ENCODE measurements at places on chromosomes 4 and X.

DNA sequence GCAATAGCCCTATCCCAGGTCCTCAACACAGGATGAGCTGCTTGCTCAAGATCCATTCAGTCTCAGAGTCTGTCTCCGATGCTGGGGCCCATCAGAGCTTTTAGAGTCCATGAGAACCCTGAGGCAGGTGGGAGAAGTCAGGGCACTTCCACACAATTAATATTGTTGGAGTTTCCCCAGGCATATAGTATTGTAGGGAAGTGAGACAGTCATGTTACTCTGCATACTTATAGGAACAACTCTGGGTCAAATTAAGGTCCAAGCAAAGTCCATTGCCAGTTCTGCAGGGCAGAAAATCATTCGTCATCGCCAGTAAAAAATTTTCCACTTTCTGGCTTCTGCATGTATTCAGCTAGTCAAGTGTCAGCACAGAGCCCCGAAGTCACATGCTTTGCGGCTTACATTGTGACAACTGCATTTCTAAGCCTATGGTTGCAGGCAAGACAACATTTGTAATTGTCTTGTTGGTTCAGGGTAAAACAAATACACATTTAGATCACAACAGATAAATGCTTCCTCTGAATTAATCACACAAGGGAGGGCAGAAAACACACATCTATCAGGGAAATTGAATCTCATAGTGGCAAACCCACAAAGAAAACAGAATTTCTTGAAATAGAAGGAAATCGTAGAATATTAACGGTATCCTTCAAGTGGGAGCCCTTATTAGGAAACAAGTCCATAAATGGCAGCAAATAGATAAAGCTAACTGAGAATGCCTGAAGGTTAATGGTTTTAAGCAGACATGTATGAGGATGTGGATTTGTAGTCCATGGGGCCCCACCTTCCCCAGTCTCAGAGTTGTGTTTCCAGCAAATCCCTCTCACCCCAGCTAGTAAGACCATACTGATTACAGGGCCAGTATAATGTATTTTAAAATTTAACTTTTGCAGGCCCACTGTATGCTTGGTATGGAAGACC lies 412.1 kb upstream of the RASGEF1B start:
- DNase-seq, result no peak

DNA sequence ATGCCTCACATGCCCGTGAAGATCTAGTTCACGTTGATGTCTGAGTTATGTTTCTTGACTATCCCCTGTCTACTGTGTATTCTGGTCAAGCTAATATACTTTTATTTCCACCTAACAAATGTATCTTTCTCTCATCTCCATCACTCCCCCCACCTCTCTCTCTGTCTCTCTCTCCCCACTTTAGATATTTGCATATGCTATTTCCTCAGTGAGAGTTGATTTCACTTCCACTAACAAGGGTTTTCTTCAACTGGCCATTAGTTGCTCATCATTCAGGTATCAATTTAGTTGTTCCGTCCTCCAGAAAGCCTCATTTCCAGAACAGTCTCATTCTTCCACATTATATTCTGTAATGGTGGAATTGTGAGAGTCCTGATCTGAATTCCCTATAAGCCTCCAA lies 1777.8 kb upstream of the TENM3 start:
- no peak for DNase-seq

DNA sequence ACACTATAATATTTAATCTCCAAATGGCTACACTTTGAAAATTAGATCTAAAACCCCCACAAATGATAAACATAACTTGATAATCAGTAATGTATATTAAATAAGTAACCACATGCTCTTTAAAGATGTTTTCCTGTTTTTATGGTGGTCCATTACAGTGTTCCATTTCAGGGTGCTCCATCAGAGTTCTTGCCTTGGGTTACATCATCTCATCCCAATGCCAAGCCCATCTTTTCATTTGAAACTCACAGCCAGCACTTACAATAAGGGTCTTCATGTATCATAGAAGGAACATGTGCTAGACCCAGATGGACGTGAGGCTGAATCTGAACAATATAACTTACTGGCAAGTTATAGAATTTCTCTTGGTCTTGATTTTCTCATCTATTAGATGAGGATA lies 10.5 kb upstream of the PAQR3 start:
- no peak for DNase-seq

DNA sequence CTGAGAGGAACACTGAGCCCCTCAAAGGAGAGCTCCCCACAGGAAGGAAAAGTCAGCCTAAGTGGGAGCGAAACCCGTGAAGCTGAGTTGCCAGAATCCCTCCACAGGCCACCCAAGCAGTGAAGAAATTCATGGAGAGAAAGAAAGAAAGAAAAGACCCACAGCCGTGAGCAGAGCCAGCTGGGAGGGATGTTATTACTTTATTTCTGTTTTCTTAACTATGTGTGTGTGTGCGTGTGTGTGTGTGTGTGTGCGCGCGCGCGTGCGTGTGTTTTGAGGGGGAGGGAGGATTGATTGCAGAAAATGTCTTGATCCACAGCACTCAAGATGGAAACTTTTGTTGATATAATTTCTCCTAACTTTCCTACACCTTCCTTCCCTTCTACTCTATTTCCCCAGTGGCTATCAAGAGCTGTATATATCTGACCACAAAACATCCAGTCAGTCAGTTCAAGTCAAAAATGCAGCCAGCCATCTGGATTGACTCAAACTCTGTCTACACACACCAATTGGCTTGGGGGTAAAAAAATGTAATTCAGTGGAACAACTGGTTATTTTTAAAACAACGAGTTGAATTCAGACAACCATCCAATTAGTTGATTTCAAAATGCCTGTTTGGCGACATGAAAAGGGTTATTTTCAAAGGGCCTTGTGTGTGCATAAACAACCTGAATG lies 13.8 kb upstream of the GPC3 start:
- no peak for DNase-seq

- DNase-seq, result no peak
Observed at GRCh38 chr4:110550260-110550659, 72.6 kb downstream of the PITX2 start.

DNA sequence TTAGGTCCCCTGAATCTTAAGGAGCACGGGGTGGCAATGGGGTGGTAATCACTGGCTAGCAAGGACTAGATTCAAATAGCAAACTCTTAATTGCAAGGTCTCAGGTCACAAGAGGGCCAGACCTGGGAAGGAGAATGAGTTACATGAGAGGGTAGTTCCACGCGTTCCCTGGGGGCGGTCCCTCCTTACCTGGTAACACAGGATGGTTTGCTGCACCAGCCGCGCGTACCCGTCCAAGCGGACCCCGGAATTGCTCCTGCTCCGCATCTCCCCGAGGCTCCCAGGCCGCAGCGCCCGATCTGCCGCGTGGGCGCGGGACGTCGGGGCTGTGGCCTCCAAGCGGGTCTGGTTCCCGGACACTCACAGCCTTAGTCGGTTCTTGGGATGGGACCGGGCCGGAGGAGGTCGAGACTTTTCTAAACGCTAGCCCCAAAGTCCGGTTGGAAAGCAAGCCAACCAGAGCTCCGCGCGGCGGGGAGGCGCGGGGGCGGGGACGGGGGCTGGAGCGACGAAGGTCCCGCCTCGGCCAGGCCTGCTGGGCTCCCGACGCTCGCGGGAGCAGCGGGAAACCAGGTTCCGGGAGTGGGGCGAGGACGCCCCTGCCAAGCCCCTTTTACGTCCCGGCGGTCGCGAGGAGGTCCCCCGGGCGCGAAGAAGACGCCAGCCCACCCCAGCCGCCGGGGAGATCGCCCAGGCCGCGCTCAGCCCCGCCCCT lies at the start of gene PHKA2:
TSS of gene PHKA2 (minus strand) at position 449 of the 715 bp plus-strand sequence. CDS start at position 267, 182 bp downstream.
- no peak for DNase-seq

GRCh38 chr4:136283977-136284376 lies 1248.3 kb downstream of the PCDH18 start:
- no peak for DNase-seq

DNA sequence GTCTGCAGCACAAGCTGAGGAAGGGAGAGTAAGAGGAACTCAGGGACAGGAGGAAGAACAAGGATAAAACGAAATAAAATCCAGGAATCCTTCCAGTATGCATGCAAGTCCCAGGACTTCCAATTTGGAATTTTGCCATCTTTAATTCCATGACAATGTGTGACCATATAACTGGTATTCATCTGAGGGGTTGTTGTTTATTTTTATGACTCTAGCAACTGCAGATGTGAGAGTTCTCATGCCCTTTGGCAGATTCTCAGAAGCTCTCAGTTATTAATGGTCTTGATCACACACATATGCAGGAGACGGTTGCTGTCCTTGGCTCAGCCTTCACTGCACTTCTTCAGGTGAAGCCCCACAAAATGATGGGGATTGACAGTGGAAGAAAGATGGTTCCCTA lies 148.2 kb downstream of the SMIM20 start:
- DNase-seq, result no peak

DNA sequence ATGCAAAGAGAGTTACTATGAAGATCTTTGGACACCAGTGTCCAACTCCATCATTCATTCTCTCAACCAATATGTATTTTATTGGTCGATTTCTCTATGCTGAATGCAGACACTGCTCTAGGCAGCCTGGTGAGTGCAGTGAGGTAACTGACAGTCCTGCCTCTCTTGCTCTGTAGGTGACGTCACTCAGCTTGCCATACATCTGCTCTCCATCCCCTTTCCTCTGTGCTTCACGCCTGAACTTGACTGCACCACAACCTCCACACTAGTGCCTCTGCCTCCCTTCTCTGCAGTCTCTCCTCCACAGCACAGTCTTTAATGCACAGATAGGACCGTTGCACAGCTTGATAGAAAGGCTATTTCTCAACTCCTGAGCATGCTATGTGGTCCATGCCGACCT lies 344.9 kb upstream of the NOCT start:
- DNase-seq, result no peak

GRCh38 chr4:26522478-26522877 lies 32.2 kb upstream of the CCKAR start:
- DNase-seq, result no peak

DNA sequence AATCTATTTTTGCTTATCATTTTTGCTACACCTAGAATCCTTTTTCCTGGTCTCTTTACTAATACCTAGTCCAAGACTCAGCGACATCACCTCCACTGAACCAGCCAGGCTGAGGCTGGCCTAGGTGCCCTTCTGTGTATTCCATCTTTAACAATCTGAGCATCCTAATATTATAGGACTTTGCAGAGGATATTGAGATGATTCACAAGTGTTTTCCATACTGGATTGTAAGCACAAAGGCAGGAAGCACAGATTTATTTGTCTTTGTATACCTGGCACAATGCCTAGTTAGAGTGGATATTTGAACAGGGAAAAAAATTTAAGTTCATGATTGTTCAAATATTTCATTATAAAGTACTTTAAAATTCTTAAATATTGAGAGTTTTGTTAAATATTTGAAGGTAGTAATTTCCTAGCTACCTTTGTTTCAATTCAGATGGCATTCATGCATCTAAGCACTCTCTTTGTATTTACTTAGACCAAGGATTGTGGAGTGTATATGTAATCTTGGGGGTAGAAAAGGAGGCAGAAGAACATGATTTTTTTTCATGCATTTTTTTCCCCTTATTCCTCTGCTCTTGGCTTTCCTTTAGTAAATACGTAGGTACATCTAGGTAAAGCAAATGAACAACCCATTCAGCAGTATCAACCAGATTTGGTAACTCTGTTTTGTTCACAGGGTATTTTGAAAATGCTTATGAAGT lies 18.4 kb downstream of the SMARCA5 start:
- no peak for DNase-seq

- no peak for DNase-seq
Observed at GRCh38 chr4:25406081-25406692, 29.1 kb downstream of the ANAPC4 start.

DNA sequence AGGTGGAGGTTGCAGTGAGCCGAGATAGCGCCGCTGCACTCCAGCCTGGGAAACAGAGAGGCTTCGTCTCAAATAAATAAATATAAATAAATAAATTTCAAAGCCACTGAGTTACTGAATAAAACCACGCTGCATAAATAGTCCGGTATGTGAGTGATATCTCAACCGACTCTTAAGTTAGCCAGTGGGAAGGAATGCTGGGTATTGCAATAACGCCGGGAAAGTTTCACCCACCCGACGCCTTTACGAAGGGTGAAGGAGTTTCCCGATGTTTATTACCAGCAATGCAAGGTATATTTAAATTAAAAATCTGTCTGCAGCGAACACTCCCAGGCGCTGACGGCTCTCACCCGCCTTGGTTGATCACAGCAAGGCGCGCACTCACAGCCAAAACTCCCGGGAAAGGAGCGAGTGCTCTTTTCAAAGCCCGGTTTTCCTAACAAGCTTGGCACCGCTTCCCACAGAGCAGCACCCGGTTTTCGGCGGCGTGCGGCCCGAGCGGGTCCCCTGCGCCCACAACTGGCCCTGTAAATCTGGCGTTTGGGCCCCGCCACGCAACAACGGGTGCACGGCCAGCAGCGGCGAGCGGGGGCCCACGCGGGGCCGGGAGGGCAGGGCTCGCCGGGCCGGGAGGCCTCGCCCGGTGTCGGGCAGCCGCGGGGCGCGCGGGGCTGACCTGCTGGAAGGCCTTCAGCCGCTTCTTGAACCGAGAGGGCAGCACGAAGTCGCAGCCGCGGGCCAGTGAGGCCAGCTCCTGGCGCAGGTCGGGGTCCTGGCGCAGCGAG lies 13.7 kb downstream of the PPP2R3B start:
- no peak for DNase-seq

- DNase-seq, result no peak
Observed at GRCh38 chr4:95272797-95273196, 276.0 kb downstream of the UNC5C start.

Measured in NCI-H1436 treated with DMSO at 0.1 percent for 48 hours (cell line).